ENCODE measurements at places on chromosomes 2 and 18. TPM values are rescaled to one million over a fixed set of nuclear protein-coding genes. Genes with fewer than 3 reads are reported as not detected.

Gene KRTCAP3
- 8.3 TPM for total RNA-seq

Gene CLIP4
- 19.7 TPM for total RNA-seq

Gene WDR43
- 102 TPM for total RNA-seq

Gene ITPRIPL1
- total RNA-seq = 15.5 TPM

- DNase-seq = no peak
Measured at GRCh38 chr2:229431327-229431954, 160.4 kb upstream of the PID1 start.

All from activated naive CD4-positive, alpha-beta T cell treated with anti-CD3 and anti-CD28 coated beads, Interleukin-2, amount 50 U/mL, for 72 hours (primary cell).